Dorsolateral prefrontal cortex (tissue), 122 donors: ENCODE measurements at places on chromosomes 7 and 10.

DNA sequence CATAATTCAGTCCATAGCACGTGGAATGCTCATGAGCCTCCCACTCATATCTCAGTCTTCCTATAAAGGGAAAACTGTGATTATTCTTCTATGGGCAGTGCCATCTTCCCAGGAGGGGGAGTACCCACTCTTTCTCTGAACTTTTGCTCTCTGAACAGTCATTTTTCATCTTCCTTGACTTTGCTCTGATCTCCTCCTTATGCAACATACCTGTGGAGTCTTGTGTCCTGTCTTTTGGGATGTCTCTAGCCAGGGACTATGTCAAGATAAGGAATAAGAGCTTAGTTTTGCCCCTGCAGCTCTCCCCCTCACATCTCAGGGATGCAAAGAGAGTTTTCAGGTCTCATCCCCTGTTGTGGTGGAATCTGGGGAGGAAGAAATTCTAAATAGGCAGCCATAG lies 27.6 kb downstream of the LSMEM1 start:
- no peak for DNase-seq

DNA sequence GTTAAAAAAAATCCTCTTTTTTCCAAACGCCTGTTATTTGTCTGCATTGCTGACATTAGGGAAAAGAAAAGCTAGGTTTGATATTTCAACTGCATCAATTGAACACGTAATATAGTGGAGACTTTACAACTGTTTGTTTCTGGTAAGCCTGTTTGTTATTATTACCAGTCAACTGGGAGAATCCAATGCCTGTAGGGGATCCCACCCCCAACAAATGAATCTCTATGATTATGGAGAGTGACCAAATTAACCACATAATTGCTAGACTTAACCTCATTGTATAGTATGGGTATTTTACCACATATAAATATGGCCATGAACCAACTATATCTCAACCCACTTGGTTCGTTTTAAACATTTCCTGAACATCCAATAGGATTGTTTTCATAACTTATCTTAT lies 216.1 kb downstream of the TWIST1 start:
- DNase-seq, result no peak

GRCh38 chr7:7867846-7868571 lies 100.6 kb upstream of the GLCCI1 start:
- no peak for DNase-seq

GRCh38 chr10:712089-712488 lies 22.6 kb upstream of the DIP2C start:
- no peak for DNase-seq

DNA sequence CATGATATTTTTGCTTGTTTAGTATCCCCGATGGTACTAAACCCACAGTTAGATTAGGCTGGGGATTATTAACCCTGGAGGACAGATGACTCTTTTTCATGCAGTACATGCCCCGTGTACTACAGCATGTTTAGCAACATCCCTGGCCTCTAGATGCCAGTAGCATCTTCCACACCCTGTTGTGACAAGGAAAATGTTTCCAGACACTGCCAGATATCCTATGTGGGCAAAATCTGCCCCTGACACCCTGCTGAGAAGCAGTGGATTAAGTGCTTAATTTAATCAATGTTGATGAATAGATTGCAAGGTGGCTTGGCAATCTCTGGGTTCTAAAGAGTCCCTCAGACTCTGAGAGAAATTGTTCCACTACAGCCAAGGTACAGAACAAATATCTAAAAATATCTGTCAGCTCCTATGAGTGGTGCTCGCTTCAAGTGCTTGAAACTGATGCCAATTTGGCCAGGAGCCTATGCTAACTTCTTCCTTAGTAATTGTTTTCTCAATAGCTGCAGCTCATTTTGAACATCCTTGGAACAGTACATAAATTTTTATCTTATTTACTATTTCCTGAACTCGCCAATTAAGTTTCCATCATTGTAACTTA lies 247.0 kb downstream of the SORCS1 start:
- DNase-seq, result no peak

GRCh38 chr7:148325208-148325607 lies 265.4 kb upstream of the C7orf33 start:
- DNase-seq, result no peak

GRCh38 chr7:51918581-51918980 lies 602.0 kb upstream of the COBL start:
- no peak for DNase-seq

DNA sequence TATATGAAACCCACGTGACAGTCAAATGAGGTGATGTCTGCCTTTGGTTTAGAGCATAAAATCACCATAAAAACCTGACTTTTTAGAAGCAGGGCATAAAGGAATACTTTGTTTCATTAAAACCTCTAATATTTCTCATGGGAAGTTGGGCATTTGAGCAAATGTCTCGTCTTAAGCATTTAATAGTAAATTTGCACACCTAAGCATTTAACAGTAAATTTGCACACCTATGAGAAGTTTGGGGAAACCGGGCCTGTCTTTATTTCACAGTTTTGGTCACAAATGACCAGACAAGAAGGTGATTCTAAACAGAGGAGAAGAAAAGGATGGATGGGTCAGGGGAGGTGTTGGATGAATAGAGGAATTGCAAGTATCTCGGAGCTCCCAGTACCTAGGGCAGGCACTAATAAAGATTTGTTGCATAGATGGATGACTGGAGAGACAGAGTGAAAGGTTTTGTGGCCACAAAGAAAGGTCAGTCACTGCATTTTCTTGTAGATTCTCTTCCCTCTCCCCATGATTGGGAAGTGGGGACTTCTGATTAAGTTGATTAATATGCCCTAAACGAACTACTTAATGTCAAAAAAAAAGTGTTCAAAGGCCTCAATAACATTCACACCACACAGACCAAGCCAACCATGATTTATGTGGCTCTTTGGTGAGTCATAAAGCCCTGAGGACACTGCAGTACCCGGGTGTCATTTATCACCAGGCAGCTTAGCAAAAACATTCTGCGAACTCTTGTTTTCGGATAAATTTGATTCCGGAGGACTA lies 158.2 kb downstream of the SPAG6 start:
- no peak for DNase-seq

DNA sequence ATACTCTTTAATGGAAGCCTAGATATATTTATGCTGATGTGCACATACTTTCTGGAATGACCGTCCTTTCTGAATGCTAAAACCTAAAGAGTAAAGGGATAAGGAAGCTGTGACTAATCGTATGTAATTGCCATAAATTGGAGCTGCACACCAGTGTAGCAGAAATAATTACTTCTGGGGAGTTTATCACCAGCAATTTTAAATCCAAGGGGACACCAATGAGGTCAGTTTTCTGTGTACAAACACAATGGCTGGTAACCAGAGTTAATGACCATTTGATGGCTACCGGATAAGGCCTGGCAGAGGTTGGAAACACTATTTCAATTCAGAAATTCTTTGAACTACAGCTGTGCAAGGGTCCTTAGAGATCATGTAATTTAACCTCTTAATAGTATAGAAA lies 670.1 kb downstream of the REEP3 start:
- DNase-seq, result no peak

- no peak for DNase-seq
Measured at GRCh38 chr7:73864981-73865711, 4.2 kb downstream of the TMEM270 start.

DNA sequence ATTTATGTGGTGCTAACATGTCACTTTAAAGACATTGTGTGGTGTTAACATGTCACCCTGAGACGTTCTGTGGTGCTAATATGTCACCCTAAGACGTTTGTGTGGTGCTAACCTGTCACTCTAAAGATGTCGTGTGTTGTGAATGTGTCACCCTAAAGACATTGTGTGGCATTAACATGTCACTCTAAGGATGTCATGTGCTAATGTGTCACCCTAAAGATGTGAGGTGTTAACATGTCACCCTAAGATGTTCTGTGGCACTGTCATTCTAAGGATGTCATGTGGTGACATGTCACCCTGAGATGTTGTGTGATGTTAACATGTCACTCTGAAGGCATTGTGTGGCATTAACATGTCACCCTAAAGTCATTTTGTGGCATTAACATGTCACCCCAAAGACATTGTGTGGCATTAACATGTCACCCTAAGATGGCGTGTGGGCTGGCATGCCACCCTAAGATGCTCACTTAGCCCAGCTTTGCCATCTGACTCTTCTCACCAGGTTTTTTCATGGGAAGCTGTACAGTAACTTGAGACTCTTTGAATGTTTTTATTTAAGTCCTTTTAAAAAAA lies 45.6 kb downstream of the LANCL2 start:
- DNase-seq, result no peak

GRCh38 chr10:35495521-35496119 lies 109.5 kb upstream of the GJD4 start:
- DNase-seq, result no peak

GRCh38 chr10:59374916-59375315 lies 12.6 kb upstream of the FAM13C start:
- DNase-seq, result no peak

- no peak for DNase-seq
Measured at GRCh38 chr10:6009961-6010360, 32.6 kb upstream of the IL15RA start.

DNA sequence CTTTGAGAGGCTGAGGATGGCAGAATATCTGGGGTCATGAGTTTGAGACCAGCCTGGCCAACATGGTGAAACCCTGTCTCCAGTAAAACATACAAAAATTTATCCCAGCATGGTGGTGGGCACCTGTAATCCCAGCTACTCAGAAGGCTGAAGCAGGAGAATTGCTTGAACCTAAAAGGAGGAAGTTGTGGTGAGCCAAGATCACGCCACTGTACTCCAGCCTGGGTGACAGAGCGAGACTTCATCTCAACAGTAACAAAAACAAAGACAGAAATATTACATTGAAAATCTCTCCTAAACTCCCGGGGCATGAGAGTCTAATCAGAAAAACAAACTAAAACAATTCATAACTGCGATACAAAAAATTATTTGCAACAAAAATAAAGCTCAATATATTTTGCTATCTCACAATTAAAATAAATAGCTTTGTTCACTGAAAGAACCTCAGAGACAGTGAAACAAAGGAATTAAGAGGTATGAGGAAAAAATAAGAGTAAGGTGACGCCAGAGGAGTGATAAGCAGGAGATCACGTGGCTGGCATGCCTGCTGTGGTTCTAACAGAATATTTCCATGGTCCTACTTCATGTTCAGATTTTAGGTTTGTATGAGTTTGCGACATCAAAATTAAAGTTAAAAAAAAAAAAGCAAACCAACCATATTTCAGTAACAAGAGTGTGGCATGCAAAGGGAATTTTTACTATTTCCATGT lies 527.7 kb upstream of the POM121L12 start:
- no peak for DNase-seq

DNA sequence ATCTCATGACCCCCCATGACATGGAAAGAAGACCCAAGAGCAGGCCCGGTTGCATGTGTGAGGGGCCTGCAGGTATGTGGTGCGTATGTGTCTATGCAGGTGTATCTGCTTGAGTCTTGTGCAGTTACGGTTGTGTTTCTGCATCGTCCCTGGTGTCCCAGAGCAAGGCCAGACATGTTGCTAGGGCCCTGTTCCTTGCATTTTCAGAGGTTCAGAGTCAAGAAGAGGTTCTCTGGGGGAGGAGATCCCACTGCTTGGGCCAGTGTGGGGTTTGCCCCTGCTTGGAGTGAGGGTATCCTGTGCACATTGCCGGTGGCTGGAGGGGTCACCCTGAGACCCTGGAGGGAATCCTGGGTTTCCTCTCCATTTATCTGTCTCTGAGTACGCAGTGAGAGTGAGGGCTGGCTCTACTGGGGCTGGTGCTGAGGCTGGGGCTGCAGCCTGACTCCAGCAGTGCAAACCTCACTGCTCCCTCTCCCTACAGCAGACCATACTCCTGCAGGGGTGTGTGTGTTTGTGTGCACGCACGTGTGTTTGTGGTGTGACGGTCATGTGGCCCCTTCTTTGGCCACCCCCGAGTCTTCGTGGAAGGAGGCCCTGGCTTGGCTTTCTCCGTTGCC lies 4.1 kb downstream of the TRIM8 start:
- DNase-seq, result no peak

GRCh38 chr10:71526653-71527052 lies 129.9 kb downstream of the CDH23 start:
- DNase-seq, result no peak

DNA sequence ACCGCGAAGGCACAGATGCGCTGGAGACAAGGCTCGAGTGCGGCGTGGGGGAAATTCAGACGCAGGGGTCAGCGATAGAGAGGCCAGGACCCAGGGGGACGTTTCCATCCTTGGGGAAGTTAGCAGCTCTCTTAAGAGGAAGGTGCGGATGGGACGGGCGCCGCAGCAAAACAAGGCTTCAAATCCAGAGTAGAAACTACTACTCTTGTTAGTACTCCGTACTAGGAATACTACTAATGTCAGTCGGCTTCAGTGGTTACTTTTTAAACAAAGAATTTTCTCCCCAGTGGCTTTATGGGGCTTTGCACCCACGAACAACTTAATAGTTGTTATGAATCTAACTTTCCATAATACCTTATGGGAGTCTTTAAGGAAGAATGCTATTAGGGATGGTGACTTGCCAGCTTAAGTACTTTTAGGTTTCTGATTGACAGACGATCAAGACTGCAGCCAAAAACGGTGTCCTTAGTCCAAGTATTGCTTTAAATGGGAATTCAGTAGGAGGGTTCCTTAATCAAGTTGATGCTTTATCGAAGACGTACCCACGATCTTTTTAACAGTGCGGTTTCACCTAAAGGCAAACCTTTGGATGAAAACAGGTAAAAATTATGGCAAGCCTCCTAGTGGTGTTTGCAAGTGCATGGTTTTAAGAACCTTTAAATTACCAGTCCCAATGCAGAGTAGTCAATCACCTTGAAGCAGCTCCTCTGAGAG lies 812 bp upstream of the IDE start:
- no peak for DNase-seq

- no peak for DNase-seq
Measured at GRCh38 chr7:33832271-33832721, 73.0 kb upstream of the BMPER start.

DNA sequence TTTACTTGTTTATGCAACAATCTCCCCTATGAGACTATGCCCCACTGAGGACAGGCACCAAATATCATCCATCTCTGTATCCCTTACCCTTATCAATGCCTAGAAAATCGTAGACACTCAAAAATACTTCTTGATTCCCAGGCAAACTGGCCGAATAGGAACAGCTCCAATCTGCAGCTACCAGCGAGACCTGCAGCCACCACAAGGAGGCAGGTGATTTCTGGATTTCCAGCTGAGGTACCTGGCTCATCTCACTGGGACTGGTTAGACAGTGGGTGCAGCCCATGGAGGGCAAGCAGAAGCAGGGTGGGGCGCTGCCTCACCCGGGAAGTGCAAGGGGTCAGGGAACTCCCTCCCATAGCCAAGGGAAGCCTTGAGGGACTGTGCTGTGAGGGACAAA lies 10.8 kb upstream of the PPP1R3C start:
- no peak for DNase-seq

- DNase-seq, result no peak
Measured at GRCh38 chr7:152887778-152888177, 128.2 kb downstream of the ACTR3B start.

GRCh38 chr10:62710182-62710581 lies 94.3 kb upstream of the ADO start:
- no peak for DNase-seq

- DNase-seq, result no peak
Measured at GRCh38 chr7:77651575-77652162, 44.6 kb upstream of the RSBN1L start.
